ENCODE measurements at places on chromosomes 2 and 18. TPM values are rescaled to one million over a fixed set of nuclear protein-coding genes. Genes with fewer than 3 reads are reported as not detected.

Gene GALNT14
- not detected for total RNA-seq

Gene PLGLB2
- 3.2 TPM for total RNA-seq

Gene SERPINB13
- not detected for total RNA-seq

Gene REG1A
- total RNA-seq, result not detected

Gene ACVR1
- total RNA-seq, result 52.5 TPM

Gene TCF23
- total RNA-seq, result not detected

Gene SALL3
- total RNA-seq, result not detected

Gene C2orf66
- total RNA-seq, result 0.36 TPM

Gene OR6B2
- not detected for total RNA-seq

Gene C2orf15
- 0.59 TPM for total RNA-seq

Gene CREG2
- 0.36 TPM for total RNA-seq

Gene SERPINB7
- total RNA-seq, result 0.36 TPM

Gene HDHD2
- 17.4 TPM for total RNA-seq

Gene DRC1
- 0.36 TPM for total RNA-seq

Gene FAM237A
- not detected for total RNA-seq

Gene EFHD1
- total RNA-seq, result 2.4 TPM

Gene MFF
- total RNA-seq, result 81.9 TPM

Gene CNDP2
- 27.7 TPM for total RNA-seq

Gene MYO5B
- 0.36 TPM for total RNA-seq

Gene ICA1L
- total RNA-seq, result 8.7 TPM

Gene IL36B
- not detected for total RNA-seq

All from osteoblast (primary cell).